G401 (cell line): ENCODE measurements at places on chromosomes 1 and 21.

GRCh38 chr1:108878160-108878469 is 1.3 kb downstream of the GPSM2 start:
- no peak for DNase-seq

DNA sequence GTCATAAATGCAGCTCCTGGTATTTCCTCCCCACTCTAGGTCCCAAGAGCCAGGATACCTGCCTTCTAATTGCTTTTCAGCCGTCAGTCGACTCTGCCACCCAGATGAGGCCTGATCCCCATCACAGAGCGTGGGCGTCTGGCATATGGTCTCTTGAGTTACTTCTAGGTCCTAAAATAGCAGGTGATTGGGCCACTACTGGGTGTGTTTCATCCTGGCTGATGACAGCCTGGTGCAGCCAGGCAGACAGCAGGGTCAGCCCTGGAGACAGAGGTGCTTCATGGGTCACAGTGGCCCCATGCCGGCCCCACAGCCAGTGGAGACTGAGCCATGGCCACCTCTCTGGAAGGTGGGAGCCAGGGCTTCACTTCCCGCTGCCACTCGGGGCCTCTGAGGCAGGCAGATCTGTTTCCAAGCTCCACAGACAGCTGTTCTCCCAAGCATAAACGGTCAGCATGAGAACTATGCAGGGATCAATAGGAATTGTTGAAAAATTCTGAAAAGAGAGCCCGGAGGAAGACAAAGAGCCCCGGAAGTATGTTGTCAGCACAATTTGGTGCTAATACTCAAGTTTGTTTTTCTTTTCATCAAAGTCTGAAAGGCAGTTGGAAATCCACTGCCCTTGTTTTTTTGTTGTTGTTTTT is 83.0 kb downstream of the MAN1C1 start:
- no peak for DNase-seq

- no peak for DNase-seq
Measured at GRCh38 chr1:111563619-111564018, 56.0 kb upstream of the RAP1A start.

DNA sequence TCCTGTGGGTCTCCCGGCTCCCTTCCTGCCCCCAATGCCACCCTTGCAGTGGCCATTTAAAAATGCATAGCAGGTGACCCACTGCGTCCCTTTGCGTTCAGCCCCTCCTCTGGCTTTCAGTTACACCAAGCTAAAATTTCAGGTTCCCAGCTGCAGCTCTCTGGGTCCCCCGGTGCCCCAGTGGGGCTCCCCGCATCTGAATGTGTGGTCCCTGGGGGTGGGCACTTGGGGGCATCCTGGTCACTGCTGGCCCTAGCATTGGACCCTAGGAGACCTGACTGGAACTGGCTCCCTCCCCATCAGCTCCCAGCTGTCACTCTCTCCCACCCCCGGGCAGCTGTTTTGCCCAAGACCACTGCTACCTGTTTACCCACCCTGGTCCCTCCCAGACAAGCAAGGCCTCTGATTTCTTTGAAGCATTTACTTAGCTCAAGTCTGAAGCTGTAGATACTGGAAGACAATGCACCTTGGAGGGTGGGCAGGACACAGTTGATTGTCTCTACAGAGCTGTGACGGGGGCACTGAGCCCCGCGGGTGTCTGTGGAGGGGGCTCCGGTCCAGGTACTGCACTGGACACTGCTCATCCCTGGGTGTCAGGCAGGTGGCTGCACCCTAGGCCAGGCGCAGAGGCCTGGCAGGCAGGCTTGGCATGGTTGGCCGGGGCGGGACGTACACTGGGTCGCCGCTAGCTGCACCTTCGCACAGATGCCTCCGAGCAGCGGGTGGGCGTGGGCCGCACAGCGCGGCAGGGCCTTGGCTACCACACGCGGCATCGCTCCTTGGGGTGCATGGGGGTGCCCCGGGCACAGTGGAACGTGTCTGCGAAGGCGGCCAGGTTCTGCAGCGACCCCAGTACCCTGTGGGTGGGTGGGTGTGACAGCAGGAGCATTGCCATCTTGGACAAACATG is 3.9 kb downstream of the PRXL2B start:
- DNase-seq, result no peak

DNA sequence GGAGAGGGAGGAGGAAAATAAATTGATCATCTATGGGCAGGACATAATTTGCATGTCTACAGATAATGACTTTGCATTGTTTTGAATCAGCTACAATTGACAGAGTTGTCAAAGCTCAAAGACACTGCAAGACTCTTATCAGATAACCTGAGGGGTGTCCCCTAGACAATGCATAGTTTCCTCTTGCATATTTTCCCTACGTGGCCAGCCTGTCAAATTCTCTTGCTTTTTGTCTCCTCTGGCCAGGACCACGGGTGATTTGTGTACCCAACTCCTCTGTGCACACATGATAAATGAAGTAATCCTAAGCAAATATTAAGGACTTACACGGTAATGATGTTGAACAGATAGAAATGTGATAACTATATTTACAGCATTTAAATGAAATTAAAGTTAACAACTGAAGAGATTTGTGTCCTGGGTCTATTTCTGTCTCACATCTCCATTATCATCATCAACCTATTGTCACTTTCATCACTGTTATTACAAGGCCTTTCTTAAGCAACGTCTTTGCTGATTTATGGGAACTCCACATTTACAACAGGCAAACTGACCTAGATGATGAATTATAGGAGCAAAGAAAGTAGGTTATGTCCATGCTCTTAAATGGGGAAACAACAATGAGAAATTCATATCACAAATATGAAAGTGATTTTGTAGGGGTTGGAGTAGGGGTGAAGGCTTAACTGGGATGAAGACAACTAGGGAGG is 18.8 kb downstream of the BATF3 start:
- DNase-seq, result no peak

GRCh38 chr1:210800756-210801155 is 333.2 kb downstream of the KCNH1 start:
- no peak for DNase-seq

GRCh38 chr1:110318046-110318445 is 21.1 kb upstream of the RBM15 start:
- no peak for DNase-seq
